SIG-M5 (cell line): ENCODE measurements at places on chromosomes 13 and 19.

- DNase-seq = no peak
Measured at GRCh38 chr13:113837560-113838355, 26.1 kb downstream of the GAS6 start.

- peak; percentile 34 for DNase-seq
Measured at GRCh38 chr13:40874138-40874779, 84.8 kb downstream of the SLC25A15 start.

DNA sequence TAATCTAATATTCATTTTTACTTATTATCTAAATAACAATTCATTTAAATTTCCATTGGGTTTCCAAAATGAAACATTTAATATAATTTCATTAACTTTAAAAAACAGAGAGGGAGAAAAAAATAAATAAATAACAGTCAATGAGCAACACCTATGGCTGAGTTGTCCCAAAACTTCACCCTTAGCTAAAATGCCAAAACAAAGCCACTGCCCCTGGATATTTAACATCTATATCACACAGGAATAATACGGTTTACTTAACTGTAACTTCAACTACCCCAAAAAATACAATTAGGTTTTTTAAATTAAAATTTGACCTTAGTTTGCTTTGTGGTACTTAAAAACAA, 541 bp downstream of the ELF1 start:
- no peak for DNase-seq

GRCh38 chr19:43688059-43688701, 18.2 kb upstream of the PLAUR start:
- no peak for DNase-seq

- no peak for DNase-seq
Measured at GRCh38 chr19:10402441-10403038, 802 bp downstream of the CDC37 start.

DNA sequence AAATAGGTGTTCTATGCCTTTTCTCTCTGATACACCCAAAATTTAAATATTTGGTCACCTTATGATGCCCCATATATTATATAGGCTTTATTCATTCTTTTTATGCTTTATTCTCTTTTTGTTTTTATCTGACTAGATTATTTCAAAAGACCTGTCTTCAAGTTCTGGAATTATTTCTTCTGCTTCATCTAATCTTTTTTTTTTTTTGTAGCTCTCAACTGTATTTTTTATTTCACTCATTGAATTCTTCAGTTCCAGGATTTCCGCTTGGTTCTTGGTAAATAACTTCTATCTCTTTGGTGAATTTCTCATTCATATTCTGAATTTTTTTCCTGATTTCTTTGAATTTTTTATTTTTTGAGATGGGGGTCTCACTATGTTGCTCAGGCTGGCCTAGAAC, 3.9 kb upstream of the CLEC4M start:
- DNase-seq = no peak

GRCh38 chr19:52190487-52191293, 838 bp downstream of the PPP2R1A start:
- no peak for DNase-seq

GRCh38 chr19:42455621-42456081, 12.9 kb upstream of the CXCL17 start:
- no peak for DNase-seq

GRCh38 chr13:110574161-110574560, 12.6 kb upstream of the RAB20 start:
- no peak for DNase-seq
